NCI-H82 (cell line): ENCODE measurements at places on chromosomes 6 and 20.
A peak's percentile ranks its signal among the peaks of the same experiment; 100 is the strongest.

DNA sequence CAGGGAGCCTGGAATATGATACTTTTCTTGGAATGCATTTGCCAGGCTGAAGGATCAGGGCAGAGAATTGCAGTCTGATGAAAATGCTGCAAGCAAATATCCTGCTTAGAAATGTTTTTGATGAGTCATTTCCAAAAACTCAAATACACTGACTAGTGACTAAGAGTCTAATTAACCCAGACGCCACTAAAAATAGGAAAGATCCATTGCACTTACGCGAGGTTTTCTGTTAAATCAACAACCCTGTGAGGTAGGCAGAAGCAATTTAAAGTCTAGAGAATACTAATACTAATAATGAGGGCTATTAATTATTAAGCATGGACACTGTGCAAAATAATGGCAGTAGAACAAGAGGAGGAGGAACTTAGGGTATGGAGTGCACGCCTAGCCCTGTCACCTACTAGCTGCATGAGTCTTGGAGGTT, 130.1 kb upstream of the DOK5 start:
- DNase-seq: no peak

DNA sequence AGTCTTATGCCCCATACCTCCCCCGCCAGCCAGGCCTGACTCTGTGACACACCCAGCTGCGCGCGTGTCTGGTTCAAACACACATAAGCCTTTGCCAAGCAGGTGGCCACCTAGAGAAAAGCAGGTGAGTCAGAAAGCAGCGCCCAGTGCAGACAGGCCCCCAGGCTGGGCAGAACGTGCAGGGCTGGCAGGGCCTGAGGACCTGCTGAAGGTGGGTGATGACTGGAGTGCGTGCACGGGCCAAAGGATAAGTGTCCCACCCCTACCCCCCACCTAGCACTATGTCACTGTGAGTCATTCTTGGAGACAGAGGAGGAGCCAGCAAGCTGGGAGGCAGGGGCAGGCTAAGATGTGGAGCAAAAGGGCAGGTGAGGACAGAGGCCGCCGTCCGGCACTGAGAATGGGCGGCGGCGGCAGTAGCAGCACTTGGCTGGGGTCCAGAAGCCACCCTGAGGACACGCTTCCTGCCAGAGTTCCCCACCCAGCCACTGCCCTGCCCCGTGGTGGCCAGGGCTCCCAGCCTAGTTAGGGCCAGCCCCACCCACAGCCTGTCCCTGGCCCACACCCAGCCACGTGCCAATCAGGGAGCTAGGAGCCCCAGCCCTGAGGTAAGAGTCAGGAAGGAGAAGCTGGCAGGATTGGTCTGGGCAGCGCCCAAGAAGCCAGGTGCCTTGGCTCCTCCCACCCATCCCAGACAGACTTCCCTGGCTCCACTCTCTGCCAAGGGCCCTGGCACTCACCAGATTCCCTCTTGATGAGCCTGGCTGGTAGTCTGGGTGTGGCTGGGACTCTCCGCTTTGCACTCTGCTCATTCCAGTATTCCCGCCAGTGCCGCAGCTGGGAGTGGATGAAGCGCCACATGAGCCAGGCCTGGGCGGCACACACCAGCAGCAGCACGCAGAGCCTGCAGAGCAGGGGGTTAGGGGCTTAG, 72.7 kb downstream of the TRAM2 start:
- DNase-seq: peak; percentile 53

DNA sequence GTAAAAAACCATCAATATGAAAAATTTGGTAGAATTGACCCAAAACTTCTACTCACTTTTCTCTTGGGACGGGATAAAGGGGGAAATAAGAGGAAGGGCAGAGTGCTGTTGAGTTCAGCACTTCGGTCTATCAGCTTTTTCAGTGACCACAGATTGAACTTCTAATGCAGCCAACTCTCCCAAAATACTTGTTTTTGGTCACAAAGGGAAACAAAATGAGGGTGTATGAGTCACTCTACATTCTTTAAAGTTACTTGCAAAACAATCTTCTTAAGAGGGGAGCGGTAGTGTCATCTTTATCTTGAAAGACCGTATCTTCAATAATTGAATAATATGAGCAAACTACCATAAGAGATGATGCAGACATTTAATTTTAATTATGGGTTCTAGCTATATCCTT, 661.3 kb downstream of the CD109 start:
- DNase-seq: no peak

DNA sequence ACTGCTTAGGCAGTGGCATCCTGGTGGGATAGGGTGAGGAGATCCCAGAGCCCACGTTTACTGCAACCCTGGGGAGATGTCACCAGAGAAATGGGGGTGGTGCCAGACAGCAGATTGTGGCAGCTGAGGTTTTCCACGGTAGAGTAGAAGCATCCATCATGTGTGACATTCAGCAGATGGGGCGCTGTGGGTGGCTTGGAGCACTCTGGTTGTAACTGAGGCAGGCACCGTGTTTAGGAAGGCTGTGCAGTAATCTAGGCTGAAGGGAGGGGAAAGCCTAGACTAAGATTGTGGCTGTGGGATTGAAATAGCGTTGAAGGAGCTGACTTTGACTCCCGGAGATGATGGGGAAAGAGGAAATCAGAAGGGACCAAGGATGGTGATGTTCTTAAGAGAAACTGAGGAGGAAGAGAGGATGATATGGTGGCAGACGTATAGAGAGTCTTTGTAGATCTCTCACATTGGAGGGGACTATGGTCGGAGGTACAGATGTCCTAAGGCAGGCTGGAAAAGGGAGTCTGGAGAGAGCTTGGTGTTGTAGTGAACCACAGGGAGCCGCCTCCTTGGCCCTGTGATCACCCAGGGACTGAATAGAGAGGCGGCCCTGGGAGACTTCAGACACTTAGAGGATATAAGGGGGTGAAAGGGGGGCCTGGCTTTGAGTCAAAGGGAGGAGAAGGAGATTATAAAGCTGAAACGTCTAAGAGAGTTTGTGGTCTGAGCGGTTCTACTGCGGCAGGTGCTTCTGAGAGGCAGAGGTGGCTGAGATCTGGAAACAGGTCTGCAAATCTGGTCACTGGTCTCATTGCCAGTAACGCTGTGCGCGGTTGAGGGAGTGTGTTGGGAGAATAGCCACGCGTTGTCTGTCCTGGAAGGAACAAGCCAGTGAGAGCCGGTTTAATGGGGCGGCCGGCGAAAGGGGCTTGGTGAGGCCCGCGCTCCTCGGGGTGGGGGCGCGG, 792 bp upstream of the MICA start:
- no peak for DNase-seq
